ENCODE measurements at places on chromosomes 5 and 9.

DNA sequence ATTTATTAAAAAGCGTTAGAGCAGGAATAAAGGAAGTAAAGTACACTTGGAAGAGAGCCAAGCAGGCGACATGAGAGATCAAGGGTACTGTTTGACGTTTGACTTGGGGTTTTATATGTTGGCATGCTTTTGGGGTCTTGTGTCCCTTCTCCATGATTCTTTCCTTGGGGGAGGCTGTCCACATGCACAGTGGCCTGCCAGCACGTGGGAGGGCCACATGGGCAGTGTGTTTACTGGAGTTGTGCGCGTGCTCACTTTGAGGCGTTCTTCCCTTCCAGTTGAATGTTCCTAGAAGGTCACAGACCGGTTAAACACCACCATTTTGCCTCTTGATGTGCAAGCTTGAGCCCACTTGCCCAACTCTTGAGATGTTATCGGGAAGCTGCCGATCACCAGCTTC, 49.5 kb upstream of the ICE1 start:
- DNase-seq, result no peak

- no peak for DNase-seq
These were observed 7.6 kb upstream of the UHRF2 start for GRCh38 chr9:6405371-6405770.

- DNase-seq, result no peak
These were observed 715 bp upstream of the LEAP2 start for GRCh38 chr5:132872788-132873118.

DNA sequence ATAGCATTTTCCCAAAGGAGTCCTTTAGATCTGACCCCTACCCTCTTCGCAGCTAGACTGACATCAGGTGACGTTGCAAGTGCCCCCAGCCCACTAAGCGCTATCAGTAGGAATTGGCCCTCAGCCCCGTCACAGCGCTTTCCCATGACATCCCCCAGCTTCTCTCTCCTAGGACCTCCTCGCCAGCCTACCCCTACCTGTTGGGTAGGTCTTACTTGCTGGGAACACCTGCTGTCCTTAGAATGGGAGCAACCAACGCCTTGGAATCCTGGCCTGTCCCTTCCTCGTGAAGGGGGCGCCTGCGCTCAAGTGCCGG, 584 bp upstream of the PIP5K1B start:
- no peak for DNase-seq

DNA sequence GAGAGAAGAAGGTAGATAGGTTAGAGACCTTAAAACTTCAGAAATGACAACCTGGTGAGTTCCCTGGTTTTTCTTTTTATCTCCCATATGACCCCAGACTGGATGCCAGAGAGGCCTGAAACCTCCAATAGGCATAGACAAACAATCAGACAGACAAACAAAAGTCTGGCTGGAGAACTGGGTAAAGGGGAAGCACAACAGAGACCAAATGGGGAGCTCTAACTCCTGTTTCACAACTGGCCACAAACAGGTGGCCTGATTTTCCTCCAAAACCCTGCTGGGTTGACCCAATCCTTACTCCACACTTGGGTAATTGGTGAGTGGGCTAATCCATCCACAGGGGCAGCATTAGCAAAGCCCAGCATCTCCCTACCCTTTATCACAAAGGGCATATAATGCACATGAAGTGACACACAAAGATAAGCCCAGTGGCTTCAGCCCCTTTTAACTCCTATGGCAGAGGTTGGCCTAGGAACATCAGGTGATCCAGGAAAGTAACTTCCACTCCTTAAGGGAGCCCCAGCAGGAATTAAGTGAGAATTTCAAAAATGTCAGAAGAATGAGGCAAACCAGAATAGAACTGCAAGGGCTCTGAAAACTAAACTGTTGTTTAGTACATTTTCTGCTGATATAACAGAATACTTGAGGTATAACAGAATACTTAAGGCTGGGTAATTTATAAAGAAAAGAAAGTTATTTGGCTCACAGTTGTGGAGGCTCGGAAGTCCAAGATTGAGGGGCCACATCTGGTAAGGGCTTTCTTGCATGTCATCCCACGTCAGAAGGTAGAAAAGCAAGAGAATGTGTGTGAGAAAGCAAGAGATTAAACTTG, 60.9 kb upstream of the ROR2 start:
- DNase-seq, result no peak

DNA sequence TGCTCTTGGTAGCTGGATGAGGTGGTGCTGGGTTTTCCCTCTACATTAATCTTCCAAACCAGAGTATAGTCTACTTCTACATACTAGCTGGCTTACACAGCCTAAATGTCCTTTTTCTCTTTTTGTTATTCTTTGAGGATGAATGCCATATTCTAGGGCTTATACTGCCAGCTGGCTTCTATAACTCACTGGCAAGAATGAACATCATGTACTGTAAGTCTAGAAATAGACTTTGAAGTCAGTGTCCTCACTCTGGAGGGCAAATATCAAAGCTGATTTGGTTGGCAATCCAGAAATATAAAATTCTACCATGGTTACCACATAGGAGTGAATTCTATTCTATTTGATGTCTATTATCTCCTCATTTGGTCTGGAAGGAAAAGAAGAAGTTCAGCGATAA, 251.7 kb upstream of the TYRP1 start:
- no peak for DNase-seq

DNA sequence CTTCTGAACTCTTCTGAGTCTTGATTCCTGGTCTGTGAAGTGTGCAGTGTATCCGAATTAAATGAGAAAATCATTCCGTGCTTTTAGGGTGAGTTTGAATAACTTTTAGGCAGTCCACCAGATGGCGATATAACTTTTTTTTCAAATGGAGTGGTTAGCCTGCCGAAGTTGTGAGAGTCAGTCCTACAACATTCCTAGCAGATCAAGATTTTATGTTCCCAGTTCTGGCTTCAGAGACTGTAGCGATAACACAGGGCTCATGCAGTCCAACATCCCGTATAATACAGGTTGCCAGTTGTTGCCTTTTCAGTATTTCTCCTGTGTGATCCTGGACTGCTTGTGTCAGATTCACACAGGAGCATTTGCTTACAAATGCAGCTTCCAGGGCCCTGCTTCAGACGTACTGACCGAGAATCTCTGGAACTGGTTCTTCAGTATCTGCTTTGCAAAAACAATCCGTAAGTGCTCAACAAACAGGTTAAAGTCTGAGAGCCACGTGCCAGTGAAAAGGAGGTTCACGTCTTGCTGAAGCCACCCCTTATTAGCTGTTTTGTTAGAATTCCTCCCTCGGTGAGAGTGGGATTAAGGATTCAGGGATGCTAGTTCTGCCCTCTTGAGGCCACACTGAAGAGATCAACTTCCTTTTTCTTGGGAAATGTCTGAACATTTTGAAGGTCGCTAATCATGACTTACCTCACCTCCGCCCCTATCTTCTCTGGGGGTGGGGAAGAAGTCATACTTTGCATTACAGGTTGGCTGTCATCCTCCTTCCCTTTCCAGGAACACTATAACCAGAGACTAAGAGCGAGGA, 22.8 kb downstream of the SMIM3 start:
- DNase-seq, result no peak

- DNase-seq, result no peak
These were observed 218.4 kb downstream of the MED10 start for GRCh38 chr5:6159832-6160430.

GRCh38 chr5:16483361-16483760, 17.8 kb upstream of the ZNF622 start:
- DNase-seq, result no peak

Data from activated T-cell treated with anti-CD3 and anti-CD28 coated beads for 48 hours (primary cell).